ENCODE measurements at places on chromosomes 4 and X.
A peak's percentile ranks its signal among the peaks of the same experiment; 100 is the strongest.

GRCh38 chr4:149645790-149646189 lies 169.9 kb downstream of the IQCM start:
- peak; percentile 4 for DNase-seq

- no peak for DNase-seq
These were observed 26.5 kb upstream of the MANBA start for GRCh38 chr4:102787096-102787881.

DNA sequence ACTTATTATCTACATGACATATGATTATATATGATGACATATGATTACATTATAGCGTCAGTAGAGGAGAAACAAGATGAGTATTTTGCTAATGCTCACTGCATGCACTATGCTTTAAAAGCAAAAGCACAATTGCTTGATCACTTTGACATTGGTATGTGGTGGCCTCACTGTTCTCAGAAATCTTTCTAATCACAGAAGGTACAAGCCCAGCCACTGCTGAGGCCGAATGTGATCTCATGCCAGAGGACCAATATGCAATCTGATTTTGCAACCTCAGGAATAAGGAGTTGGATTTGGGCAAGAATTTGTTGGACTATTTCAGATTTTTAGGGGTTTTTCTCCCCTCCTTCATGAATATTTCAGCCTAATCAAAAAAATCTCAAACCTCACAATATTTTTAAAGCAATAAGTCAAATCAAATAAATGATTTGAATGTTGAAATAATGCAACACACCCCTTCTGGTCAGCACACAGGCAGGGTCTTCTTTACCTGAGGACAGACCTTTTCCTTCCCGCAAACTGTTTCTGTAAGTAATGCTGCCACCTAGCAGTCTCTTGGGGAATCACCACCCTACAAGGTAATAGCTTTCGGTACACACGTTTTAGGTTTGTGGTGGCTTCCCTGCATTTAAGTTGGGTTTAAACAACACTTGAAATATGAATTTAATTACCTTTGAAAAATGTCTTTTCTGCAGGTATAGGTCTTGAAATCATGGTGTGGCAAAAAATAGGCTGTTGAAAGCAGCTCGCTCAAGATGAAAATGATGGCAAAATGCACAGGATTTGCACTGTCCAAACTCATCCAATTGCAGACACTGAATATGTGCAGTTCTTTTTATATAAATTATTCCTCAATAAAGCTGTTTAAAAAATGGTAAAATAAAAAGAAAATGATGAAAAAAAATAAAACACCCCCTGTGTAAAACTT lies 4.8 kb upstream of the CXCL13 start:
- DNase-seq: no peak

GRCh38 chrX:69603566-69604194 lies 12.2 kb upstream of the EDA start:
- no peak for DNase-seq

DNA sequence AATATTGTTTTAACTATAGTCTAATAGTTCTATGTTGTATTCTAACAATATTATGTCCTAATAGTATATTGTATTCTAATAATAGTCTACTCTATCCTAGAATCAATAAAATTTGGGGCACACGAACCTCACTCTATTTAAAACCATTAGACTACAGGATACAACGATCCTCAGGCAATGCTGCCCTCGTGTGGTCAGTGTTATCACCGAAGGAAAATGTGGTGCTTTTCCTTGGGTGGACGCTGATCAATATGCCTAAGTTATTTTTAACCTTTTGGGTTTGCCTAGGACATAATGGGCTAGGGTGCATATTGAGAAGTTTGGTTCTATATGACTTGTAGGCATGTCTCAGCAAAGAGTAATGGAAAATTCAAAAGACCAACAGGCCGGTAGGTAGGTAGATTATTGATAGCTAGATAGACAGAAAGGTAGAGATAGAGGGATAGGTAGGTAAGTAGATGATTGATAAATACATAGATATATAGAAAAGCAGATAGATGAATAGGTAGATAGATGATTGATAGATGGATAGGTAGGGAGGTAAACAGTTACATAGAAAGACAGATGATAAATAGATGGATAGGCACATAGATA lies 75.1 kb downstream of the PRKX start:
- no peak for DNase-seq

DNA sequence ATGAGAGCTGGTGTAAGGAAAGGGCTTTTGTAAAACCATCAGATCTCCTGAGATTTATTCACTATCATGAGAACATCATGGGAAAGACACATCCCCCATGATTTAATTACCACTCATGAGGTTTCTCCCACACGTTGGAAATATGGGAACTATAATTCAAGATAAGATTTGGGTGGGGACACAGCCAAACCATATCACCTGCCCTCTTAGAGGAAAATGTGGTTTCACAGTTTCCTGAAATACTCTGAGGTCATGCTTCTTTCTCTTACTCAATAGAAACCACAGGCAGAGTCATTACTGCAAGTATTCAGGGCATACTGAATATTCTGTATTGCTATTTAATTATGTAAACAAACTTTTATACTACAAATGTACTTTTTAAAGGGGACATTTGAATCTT lies 1453.3 kb downstream of the PCDH18 start:
- no peak for DNase-seq

DNA sequence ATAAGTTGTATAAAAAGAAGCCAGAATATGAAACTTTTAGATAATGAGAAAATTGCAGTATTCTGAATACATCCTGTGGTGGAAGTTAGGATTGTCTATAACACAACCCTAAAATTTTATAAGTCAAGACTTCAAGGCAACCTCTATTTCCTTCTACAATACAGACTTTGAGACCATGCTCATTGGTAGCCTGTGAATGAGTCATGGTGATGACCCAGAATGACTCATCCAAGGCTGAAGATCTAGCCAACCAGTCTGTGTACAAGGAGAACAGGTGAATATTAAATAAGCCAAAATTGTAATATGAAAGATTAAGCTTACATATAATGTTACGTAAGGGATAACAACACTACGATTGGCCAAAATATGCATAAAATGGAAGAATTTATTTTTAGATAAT lies 475.9 kb upstream of the GALNT7 start:
- DNase-seq: no peak

DNA sequence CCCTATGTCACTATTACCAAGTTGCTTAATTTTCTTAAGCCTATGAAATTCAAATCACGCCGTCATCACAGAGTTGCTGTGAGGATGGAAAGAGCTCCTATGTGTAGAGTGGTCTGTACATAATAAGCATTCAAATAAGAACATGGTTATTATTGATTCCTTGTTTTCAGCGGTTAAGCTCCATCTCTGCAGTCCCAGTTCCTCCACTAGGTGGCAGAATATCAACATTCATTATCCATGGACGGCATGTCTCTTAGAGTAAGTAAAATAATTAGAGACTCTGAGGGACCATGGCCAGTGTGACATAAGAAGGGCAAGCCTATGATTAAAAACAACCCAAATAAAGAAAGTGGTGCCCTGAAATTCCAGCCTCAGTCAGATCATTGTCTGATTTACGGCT lies 132.5 kb upstream of the NHS start:
- peak; percentile 39 for DNase-seq

DNA sequence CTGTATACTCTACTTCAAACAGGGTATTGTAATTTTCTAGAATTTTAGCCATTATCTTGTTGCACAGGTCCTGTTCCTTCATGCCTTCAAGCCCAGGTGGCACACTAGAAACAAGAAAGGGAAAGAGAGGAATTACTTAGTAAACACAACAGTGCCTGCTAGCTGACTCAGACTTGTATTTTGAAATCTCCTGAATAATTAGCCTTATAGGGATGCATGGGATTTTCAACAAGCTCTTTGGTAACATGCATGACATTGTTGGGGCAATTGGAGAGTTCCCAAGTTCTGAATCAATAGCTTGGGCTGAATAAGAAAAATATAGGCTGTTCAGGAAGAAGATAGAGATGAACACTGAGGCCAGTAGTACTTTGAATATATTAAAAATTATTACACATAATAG lies 118.8 kb downstream of the FAM13A start:
- no peak for DNase-seq

DNA sequence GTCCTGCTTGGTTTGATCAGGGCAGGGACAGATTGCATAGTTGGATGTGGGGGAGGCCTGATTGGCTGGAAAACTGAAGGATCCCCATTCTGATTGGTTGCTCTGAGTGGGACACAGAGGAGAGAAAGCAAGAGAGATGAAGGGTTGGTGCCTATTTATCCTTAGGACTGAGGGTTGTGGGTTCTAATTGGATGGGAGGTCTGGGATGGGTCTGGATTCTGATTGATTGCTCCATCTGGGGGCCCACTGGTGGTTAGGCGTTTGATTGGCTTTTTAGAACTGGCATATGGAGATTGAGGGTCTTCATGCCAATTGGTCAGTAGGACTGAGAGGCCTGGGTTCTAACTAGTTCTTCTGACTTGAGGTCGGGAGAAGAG lies 644 bp upstream of the EBP start:
- DNase-seq: peak; percentile 9

DNA sequence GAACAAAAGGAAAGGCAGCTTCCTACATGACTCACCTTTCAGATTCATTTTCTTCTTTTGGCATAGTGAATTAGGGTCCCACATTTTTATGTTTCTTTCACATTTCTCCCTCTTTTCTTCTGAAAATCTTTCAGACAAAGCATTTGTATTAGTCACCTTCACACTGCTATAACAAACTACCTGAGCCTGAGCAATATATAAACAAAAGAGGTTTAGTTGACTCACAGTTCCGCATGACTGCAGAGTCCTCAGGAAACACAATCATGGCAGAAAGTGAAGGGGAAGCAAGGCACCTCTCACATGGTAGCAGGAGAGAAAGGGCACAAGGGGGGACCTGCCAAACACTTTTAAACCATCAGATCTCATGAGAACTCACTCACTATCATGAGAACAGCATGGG lies 36.9 kb downstream of the MAGEA9 start:
- no peak for DNase-seq

GRCh38 chr4:125682730-125683129 lies 368.0 kb downstream of the FAT4 start:
- DNase-seq: no peak

DNA sequence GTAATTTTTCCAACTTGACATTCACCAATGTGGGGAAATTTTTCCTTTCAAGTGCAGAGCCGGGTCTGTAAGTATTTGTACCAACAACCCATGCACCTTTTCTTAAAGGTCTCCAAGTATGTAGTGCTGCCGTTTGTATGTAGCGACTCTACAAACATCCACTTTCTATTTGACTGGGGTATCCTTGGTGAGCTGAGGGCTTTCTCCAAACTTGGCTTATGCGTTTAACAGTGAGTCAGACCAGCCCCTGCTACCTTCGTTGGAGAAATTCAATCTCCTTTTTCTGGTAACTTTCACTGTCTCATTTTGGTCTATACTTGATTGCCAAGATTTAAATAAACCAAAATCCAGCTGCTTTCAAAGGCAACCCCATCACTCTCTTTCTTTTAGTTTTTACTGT lies 34.9 kb downstream of the MGST2 start:
- no peak for DNase-seq

- DNase-seq: no peak
These were observed 237.5 kb downstream of the BCOR start for GRCh38 chrX:39859991-39860861.

- DNase-seq: no peak
These were observed 129.0 kb upstream of the FAM47B start for GRCh38 chrX:34813618-34814017.

GRCh38 chr4:150178161-150178560 lies 99.9 kb downstream of the DCLK2 start:
- no peak for DNase-seq

DNA sequence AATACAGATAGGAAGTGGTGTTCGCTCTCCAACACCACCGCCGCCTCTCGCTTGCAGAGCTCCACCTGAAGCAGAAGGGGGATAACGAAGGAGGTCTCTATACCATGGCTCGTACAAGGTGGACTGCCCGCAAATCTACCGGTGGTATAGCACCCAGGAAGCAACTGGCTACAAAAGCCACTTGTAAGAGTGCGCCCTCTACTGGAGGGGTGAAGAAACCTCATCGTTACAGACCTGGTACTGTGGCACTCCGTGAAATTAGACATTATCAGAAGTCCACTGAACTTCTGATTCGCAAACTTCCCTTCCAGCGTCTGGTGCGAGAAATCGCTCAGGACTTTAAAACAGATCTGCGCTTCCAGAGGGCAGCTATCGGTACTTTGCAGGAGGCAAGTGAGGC lies 5.2 kb upstream of the BMP15 start:
- peak; percentile 11 for DNase-seq

- DNase-seq: no peak
These were observed 6.2 kb upstream of the CXCL3 start for GRCh38 chr4:74044677-74045076.

DNA sequence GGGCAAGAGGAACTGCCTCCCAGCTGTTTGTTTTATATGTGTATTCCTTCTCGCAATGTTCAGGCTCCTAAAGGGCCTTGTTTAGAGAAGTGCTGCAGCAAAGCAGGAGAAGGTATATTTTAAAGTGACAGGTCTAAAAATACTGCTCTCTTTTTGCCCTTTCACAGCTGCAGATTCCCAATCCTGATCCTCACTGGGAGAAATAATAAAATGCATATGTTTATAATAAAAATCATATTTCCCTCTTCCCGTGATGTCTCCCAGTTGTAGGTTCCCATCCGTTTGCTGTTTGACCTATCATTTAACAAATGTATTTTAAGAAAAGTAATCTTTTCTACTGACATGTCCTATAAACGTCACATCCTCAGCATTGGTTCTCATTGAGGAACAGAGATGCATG lies 62.7 kb upstream of the GPC4 start:
- no peak for DNase-seq

DNA sequence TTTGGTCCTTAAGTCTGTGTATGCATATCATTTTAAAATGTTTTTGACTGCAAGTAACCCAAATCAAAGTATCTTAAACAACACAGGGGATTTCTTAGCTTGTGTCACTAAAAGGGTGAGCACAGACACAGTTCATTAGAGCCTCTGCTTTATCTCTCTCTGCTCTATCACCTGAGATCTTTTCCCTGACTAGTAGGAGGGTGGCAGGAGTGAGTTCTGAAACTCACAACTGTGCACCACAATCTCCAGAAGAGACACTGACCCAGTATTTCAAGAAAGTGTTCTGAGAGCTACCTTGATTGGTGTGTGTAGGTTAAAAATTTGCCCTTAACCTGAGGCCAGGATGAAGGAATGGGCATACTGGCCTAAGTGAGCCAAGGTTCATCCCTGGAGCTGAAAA lies 24.8 kb downstream of the CCSER1 start:
- no peak for DNase-seq

GRCh38 chrX:126658447-126658846 lies 105.8 kb upstream of the DCAF12L1 start:
- no peak for DNase-seq

- DNase-seq: no peak
These were observed 132.7 kb upstream of the ADGRL3 start for GRCh38 chr4:61067381-61067780.

GRCh38 chr4:120801137-120801758 lies 121.3 kb downstream of the PRDM5 start:
- DNase-seq: no peak

- DNase-seq: no peak
These were observed 48.0 kb downstream of the UBE2K start for GRCh38 chr4:39745920-39746319.

All from NCI-H1930 (cell line).